Nucleus accumbens (tissue), 56 donors: ENCODE measurements at places on chromosomes 13 and 19.

DNA sequence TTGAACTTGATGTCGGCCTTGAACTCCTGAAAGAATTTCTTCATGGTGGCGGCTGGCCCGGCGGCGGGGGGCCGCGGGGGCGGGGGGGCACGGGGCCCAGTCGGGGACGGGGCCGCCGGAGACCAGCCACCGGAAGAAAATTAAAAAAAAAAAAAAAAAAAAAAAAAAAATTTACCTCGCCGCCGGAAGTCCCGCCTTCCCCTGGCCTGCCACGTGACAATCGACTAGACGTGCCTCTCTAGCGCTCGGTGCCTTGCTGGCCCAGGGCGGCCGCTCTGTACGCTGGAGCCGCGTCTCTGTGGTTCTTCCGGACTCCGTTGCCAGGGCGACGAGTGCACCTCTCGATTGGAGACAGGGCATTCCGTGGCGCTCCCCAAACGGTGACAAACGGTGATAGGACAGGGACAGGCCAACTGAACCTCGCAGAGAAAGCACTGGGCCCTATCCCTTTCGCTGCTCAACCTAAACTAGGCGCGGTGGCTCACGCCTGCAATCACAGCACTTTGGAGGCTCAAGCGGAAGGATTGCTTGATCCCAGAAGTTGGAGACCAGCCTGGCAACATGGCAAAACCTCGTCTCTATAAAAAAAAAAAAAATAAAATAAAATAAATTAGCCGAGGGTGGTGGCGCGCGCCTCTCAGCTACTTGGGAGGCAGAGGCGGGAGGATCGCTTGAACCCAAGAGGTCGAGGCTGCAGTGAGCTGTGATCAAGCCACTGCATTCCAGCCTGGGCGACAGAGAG, at the start of gene UBXN6:
UBXN6 (minus strand) TSS at position 141 of the 742 bp plus-strand sequence; CDS start at position 44, 97 bp downstream.
- peak; percentile 67 for DNase-seq

DNA sequence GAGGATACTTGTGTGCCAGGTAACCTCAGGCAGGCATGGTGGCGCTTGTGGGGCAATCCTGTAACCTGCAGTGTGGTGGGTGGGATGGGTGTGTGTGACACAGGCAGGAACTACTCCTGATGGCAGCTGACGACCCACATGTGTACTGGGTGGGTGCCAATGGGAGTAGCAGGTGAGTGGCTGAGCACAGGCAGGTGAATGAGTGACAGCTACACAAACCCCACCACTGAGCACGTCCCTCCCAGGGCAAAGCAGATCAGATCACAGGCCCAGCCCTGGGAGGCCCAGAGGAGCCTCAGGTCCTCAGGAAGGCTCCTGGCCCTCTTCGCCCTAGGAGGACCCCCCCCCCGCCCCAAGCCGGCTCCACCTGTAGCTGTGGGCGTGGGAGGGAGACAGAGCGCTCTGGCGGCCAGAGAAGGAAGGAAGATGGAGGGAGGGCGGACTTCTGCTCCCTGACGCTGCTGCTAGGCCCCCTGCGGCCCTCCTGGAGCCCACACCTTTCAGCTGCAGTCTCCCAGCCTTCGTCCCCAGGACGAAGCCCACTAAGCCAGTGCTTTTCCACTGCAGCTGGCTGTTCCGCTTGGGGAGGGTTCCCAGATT, 1.3 kb upstream of the ZNF181 start:
- DNase-seq: no peak

- DNase-seq: no peak
Observed at GRCh38 chr19:48451624-48452023, 3.8 kb upstream of the KCNJ14 start.

GRCh38 chr19:34556488-34556887, 74.9 kb downstream of the WTIP start:
- DNase-seq: no peak

GRCh38 chr13:50762969-50763567, 80.4 kb downstream of the DLEU7 start:
- peak; percentile 2 for DNase-seq
